Activated CD4-positive, CD25-positive, alpha-beta regulatory T cell (primary cell): ENCODE measurements at places on chromosomes 2 and 18.
A peak's percentile ranks its signal among the peaks of the same experiment; 100 is the strongest.

DNA sequence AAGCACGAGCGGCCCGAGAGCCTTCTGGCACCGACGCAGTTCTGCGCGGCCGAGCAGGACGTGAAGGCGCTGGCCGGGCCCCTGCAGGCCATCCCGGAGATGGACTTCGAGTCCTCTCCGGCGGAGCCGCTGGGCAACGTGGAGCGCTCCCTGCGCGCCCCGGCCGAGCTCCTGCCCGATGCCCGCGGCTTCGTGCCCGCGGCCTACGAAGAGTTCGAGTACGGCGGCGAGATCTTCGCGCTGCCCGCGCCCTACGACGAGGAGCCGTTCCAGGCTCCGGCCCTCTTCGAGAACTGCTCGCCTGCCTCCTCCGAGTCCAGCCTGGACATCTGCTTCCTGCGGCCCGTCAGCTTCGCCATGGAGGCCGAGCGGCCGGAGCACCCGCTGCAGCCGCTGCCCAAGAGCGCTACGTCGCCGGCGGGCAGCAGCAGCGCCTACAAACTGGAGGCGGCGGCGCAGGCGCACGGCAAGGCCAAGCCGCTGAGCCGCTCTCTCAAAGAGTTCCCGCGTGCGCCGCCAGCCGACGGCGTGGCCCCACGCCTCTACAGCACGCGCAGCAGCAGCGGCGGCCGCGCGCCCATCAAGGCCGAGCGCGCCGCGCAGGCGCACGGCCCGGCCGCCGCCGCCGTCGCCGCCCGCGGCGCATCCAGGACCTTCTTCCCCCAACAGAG, 70.4 kb downstream of the ARHGEF33 start:
- peak; percentile 13 for DNase-seq

DNA sequence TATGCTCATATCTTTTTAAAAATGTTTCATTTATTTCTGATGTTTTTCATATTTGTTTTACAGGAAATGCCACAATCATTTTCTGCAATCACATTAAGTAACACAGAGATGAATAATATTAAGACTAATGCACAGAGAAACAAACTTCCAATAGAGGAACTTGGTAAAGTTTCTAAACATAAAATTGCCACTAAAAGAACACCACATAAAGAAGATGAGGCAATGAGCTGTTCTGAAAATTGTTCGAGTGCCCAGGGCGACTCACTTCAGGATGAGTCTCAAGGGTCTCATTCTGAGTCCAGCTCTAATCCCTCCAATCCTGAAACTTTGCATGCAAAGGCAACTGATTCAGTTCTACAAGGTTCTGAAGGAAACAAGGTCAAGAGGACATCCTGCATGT, 70.4 kb downstream of the APLF start:
- no peak for DNase-seq

DNA sequence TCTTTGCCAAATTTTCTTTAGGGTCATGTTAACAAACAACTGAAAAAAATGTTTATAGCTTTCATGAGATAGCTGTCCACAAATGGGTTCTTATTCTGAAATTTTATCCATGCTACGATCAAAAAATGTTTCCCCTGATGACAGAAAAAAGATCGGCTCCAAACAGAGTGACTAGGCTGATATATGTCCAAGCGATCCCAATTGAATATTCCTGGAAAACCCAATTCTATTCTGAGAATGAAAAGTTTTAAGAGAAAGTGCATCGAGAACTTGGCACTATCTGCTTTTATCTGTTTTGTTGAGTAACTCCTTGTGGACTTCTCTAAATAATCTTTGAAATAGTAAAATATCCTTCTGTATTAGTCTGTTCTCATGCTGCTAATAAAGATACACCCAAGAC, 19.1 kb downstream of the KCNE4 start:
- no peak for DNase-seq

DNA sequence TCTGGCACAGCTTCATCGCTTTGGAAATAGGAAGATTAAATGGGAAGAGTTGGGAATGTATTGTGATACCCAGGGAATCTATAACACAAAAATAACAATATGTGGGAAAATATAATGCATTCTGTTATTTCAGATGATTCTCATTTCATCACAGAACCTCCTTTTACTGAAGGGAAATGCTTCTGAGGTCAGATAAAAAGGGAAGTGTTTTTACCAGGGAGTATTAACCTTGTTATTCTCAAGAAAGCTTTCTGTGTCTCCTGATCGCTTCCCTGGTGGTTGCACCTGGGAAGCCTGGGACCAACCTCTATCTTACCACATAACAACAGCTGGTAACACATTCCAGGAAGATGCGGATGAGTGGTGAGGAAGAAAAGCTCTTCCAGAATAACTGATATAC, 47.2 kb downstream of the SCG2 start:
- no peak for DNase-seq

DNA sequence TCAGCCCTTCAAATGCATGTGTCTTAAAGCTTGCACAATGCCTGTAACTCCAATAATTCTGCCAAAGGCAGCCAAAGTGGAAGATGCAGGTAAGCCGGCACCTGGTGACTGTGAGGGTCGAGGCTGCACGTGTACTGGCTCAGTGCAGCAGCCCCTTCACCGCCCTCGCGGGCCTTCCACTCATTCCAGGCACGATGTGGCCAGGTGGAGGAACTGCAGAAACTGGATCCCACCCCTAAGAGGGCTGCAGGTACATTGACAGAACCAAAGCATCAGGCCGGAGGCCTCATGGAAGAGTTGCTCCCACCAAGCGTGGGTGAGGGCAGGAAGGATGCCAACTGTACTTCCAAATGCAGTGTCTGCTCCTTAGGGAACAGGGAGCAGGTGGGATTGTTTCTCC, 253.4 kb downstream of the HDAC4 start:
- DNase-seq = no peak

GRCh38 chr2:75464348-75464946, 96.3 kb downstream of the EVA1A start:
- no peak for DNase-seq

- no peak for DNase-seq
Measured at GRCh38 chr2:84283506-84283905, 175.6 kb downstream of the SUCLG1 start.

GRCh38 chr18:13530879-13531387, 195.4 kb downstream of the FAM210A start:
- DNase-seq = no peak

- no peak for DNase-seq
Measured at GRCh38 chr18:33700513-33700976, 122.5 kb downstream of the ASXL3 start.

DNA sequence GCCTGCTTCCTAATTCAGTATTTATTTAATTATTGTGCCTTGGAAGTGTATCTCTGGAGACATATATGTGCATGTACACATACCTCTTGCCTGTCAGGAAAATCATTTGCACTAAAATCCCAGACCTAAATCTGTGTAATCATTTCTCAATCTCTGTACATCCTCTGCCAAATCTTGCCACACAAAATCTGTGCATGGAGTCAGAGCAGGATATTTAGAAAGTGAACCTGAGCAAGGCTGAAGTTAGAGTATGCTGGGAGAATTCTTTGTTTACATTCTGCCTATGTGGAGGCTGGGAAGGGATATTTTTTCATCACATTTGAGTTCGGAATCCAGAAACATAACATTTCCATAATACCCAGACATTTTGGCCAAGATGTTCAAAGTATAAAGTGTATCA, 9.3 kb downstream of the XRCC5 start:
- DNase-seq = no peak

GRCh38 chr2:201572846-201573508, 70.3 kb downstream of the TMEM237 start:
- DNase-seq = no peak

DNA sequence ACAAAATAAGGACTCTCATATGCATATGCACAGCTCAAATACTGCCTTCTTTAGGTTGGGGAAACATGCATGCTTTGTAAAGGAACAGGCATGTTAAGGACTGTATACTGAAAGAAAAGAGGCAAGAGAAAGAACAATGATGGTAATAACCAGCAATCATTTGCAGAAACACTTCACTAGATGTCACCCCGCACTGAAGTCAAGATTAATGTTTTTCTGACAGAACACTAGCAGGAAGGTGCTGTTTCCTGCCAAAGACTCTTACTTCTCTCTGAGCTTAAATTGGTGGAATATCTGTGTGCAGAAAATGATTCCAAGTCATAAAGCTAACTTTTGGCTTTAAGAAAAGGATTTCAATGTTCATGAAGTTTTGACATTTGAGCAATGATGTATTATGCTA, 19.3 kb upstream of the CSRNP3 start:
- DNase-seq = no peak

- DNase-seq = no peak
Measured at GRCh38 chr2:160507046-160507407, 13.4 kb upstream of the RBMS1 start.

DNA sequence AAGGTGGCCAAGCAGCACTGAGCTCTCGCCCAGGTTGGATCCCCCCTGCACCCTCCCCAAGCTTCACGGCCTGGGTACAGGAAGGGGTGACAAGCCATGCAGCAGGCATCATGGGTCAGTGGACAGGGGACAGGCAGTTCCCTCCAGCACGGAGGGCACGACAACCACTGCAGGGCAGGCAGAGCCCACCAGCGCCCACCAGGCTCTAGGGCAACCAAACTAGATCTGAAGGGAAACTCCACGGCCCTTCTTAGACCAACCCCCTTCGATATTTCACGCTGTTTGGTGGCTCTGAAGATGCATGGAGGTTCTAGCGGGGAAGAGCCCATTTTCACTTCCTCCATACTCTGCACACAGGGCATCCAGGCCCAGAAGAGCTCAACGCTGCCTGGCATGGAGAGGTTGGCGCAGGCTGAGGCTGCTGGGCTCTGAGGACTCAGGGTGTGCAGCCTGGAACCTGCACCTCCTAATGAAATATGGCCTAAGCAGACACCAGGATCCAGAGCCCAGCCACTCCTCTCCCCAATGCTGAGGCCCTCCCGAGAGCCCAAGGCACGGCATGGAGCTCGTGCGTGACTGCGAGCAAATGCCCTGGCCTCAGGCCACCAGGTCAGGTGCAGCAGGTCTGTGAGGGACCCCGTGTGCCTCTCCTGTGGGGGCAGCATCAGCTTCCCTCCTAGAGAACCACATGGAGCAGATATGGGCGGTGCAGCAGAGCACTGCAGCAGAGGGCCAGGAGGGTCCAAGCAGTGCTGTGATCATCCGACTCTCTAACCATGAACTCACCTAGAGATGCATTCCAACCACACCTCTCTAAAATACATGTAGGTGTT, 8.7 kb upstream of the MTERF4 start:
- DNase-seq = no peak

- no peak for DNase-seq
Measured at GRCh38 chr2:131092458-131093005, 728 bp downstream of the FAM168B start.

GRCh38 chr2:239723486-239724193, 301.5 kb downstream of the NDUFA10 start:
- DNase-seq = no peak

GRCh38 chr2:148848146-148848545, 26.9 kb upstream of the KIF5C start:
- no peak for DNase-seq

GRCh38 chr2:57906152-57906732, 140.4 kb upstream of the VRK2 start:
- no peak for DNase-seq

GRCh38 chr2:174788291-174788929, 24.1 kb upstream of the CHRNA1 start:
- no peak for DNase-seq

GRCh38 chr2:218709908-218710307, 727 bp upstream of the TTLL4 start:
- no peak for DNase-seq
